Activated CD4-positive, alpha-beta memory T cell treated with anti-CD3 and anti-CD28 coated beads for 36 hours (primary cell): ENCODE measurements at places on chromosomes 11 and 22. TPM values are rescaled to one million over a fixed set of nuclear protein-coding genes. Genes with fewer than 3 reads are reported as not detected.

TBX1 gene
- total RNA-seq, result not detected

TCN2 gene
- total RNA-seq, result 0.31 TPM

TEX12 gene
- total RNA-seq, result 0.29 TPM

DDIAS gene
- 16.8 TPM for total RNA-seq

MS4A6E gene
- not detected for total RNA-seq

KDM4D gene
- 1.4 TPM for total RNA-seq

CABP4 gene
- 1.2 TPM for total RNA-seq

MRGPRE gene
- not detected for total RNA-seq

OR4C46 gene
- total RNA-seq, result not detected

MOGAT2 gene
- total RNA-seq, result not detected

HOATZ gene
- not detected for total RNA-seq

GRCh38 chr11:127552446-127552845 is 551.9 kb upstream of the KIRREL3 start:
- no peak for DNase-seq

GRCh38 chr11:7982582-7983119 is 4.5 kb upstream of the EIF3F start:
- no peak for DNase-seq

GRCh38 chr11:118699506-118700220 is 20.2 kb upstream of the TREH start:
- DNase-seq, result peak; percentile 60

- DNase-seq, result no peak
Observed at GRCh38 chr11:17986007-17986710, 26.7 kb downstream of the SERGEF start.

DNA sequence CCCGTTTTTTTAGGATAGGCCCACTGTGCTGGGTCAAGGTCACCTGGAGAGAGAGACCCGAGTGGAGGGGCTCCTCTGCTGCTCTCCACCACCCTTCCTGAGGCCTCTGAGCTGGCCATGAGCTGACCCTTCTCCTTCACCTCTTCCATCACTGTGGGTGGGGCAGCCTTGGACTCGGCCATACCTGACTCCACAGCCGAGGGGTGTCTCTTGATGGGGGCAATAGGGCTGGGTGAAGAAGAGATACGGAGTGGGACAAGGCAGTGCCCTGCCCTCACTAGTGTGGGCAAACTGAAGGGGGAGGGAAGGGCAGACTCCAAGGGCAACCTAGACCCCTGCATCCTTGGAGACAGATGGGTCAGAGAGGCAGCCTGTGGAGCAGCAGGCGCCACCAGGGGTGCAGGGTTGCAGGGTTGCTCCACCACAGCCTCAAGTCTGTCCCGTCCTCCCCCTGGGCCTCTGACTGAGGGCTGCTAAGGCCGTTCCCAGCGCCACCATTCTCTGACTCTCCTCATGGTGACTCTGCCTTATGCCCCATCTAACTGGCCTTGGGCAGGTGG is 20.1 kb upstream of the NECTIN1 start:
- DNase-seq, result no peak

DNA sequence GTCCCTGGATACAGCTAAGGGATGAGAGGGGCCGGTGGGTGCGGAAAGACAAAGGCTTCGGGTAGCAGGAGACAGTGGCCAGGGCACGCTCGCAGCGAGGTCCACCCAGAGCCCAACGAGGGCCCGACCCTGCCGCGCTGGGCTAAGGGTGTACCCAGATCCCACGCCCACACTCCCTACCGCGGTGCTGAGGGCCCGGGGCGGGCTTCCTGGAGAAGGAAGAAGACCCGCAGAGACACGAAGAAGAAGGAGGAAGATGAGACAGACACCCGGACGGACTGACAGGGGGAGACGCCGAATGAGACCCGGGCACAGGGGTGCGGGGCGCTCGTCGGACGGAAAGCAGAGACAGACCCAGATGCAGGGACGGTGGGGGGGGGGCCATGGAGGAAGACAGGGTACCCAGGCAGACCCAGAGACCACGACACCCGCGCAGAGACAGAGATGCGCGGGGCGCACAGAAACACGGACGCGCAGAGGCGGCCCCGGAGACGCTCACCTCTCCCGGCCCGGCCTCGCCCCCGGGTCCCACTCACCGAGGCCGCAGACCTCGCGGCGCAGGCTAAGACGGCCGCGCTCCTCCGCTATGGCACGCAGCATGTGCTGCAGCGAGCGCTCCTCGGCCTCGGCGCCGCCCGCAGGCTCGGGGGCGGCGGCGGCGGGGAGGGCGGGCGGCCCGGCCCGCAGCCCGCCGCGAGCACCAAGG is 437 bp downstream of the KIAA0930 start:
- peak; percentile 44 for DNase-seq

GRCh38 chr11:12269104-12269441 is 108.3 kb upstream of the PARVA start:
- DNase-seq, result no peak

GRCh38 chr22:43473031-43473430 is 61.2 kb downstream of the MPPED1 start:
- DNase-seq, result no peak

GRCh38 chr11:23749762-23750430 is 747.0 kb upstream of the LUZP2 start:
- DNase-seq, result no peak

- DNase-seq, result no peak
Observed at GRCh38 chr11:71120471-71120896, 131.9 kb downstream of the SHANK2 start.

GRCh38 chr11:19311308-19312030 is 70.7 kb upstream of the E2F8 start:
- DNase-seq, result peak; percentile 60

- peak; percentile 82 for DNase-seq
Observed at GRCh38 chr11:75325713-75326438, 25.6 kb downstream of the ARRB1 start.

DNA sequence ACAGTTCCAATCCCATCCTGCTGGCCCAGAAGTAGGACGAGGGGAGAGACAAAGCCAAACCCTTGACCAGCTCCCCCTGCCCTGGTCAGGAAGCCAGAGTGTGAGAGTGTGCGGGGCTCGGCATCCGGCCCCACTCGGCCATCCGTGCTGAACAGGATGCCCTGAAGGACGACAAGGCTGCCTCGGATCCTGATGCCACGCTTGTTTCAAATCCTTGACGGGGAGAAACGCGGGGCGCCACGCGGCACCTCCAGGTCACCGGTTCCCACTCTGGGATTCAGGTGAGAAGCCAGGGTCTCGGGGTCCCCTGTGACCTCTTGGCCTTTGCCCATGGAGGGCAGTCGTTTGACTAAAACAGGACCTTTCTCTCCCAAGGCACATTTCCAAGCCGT is 167.8 kb downstream of the BRD1 start:
- no peak for DNase-seq

- DNase-seq, result no peak
Observed at GRCh38 chr11:133040289-133040900, 491.9 kb downstream of the OPCML start.

DNA sequence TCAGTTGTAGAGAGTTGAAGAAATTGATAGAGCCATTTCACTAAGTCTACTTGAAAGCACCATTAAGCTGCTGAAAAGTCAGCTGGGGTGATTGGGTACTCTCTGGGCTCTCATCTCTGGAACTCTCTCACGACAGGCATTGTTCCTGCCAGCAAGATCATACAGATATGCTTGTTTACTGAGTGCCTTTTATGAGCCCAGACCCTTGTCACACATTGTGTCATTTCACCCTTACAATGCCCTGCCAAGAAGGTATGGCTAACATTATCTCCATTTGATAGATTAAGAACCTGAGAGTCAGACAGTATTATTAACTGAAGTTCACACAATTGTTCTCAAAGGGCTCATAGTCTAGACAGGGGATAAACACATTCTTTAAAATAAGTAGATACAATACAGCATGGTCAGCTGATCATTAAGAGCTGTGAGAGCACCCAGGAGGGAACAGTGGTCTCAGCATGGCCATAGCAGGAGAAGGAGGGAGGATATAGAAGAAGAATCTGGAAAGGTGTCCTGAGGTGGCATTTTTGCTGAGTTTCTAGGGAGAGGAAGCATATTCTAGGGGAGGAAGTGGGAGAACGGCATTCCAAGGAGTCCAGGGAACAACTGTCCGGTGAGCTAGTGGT is 580.5 kb downstream of the INSC start:
- no peak for DNase-seq

- no peak for DNase-seq
Observed at GRCh38 chr11:34910817-34911216, 5.4 kb downstream of the APIP start.

DNA sequence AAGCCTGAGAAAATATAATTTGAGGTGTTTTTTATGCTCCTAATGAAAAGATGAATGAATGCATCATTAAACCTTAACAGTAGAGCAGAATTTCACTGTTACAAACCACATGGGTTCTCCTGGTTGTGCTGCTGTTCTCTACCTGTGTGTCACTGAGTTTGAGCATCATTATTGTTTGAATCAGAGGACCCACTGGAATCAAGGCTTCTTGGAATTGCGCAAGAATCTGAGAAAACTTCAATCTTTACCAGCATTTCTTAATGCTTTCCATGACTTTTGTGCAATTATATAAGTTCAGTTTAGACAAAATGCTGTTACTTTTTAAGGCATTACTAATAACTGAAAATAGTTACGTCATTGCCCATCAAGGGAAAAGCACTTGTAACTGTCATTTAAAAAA is 18.8 kb upstream of the RBX1 start:
- no peak for DNase-seq

DNA sequence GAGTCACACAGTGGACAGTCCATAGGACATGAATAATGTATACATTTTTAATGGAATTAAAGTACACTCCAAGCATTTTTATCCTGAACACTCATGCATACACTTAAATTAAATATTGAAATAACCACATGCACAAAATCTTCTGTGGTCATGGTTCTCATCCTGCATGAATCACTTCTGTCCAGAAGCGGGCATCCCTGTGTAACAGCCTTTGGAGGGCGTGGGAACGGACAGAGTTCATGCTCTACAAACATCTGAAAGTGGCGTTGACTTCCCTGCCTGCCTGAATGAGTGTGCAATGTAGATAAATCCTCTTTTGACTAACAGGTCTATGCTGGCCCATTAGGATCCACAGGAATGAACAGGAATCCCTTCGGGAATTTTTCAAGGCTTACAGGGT is 780.2 kb downstream of the BRD1 start:
- no peak for DNase-seq

DNA sequence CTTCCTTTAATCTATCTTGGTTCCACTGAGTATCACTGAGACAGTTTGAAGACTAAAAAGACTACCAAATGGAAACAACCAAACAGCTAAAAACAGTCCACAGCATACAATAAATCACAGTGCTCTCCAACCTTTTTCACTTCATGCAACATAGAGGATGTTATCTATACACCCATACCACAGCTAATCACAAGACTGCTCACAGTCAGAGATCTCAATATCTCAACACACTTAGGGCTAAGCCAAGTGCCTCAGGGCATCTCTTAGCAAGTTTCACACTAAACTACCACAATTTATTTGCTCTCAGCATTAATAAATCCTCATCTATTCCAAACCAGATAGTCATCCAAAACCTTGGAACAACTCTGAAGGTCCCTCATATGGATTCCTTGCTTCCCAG is 129.4 kb downstream of the SBF2 start:
- no peak for DNase-seq

- DNase-seq, result no peak
Observed at GRCh38 chr11:32034680-32035079, 56.2 kb upstream of the RCN1 start.

DNA sequence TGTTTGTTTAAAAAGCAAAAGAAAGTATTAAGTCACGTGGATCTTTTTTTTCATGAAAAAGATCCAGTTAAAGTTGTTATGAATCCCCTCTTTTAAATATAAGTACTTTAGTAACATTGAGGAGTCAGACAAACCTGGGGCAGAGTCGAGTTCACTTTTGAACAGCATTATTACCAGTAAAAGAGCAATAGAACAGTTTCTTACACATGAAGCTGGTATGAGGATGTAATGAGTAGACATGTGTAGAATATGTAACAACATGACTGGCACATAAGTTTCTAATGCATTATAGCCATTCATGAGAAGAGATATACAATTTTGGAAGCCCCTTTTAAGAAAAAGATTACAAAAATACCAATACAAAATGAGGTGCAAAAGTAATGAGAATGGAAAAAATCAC is 7.6 kb upstream of the MUC15 start:
- DNase-seq, result no peak

GRCh38 chr11:1401656-1402221 is 12.0 kb downstream of the BRSK2 start:
- peak; percentile 57 for DNase-seq

DNA sequence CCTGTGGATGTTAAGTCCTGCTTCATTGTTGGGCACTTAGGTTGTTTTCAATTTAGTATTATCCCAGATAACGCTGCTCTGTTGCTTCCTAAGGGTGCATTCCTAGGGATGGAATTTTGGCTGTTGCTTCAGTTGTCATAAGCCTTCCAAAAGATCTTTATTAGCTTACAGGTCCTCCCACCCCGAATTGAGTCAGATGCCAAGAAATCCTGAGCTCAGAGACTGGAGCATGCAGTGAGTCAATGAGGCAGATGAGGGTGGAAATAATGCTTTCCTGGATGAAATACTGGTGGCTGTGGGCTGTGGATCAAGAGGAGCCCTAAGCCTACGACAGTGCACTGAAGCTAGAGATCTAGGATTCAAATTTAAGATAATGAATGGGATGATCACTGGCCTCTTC is 10.7 kb upstream of the IL18BP start:
- DNase-seq, result no peak

DNA sequence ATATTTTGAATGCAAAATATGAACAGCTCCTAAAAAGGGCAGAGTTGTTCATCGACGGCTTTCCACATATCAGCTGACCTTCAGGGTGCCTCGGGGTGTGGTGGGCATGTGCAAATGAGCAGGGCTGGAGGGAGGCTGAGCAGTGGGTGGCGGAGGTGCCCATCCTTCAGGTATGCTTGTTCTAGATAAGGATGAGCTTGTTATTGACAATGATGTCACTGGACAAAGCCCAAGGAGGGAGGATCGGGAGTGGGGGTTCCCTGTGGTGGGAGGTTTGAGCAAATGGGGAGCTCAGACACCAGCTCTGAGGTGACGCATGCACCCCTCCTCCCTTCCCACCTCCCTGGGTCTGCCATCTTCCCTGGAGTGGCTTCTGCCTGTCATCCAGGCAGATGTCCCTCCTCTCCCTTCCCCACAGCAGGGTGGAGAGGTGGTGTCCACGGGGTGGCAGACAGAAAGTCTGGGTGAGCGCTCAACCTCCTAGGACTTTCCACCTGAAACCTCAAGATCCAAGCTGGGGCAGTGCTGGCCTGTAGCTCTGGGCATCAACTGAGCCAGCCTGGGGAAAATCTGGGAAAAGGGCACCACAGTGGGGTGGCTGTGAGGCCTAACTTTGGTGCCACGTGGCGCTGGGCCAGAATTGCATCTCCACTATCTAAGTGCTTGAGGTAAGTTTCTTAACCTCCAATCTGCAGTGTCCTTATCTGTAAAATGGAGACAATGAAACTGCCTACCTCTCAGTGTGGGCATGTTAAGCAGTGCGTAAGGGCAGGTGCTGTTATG is 106.3 kb upstream of the THY1 start:
- DNase-seq, result no peak

GRCh38 chr11:62664405-62665074 is 470 bp downstream of the C11orf98 start:
- DNase-seq, result peak; percentile 69
